ENCODE measurements at places on chromosomes 5 and 9. TPM values are rescaled to one million over a fixed set of nuclear protein-coding genes. Genes with fewer than 3 reads are reported as not detected.

- no peak for DNase-seq
Measured at GRCh38 chr9:36316611-36317317, 58.5 kb upstream of the GNE start.

- DNase-seq, result no peak
Measured at GRCh38 chr5:346229-346935, 24.9 kb downstream of the AHRR start.

Gene HTR4
- 0.70 TPM for total RNA-seq

GRCh38 chr9:136667214-136667939, 4.7 kb downstream of the EGFL7 start:
- DNase-seq, result no peak

DNA sequence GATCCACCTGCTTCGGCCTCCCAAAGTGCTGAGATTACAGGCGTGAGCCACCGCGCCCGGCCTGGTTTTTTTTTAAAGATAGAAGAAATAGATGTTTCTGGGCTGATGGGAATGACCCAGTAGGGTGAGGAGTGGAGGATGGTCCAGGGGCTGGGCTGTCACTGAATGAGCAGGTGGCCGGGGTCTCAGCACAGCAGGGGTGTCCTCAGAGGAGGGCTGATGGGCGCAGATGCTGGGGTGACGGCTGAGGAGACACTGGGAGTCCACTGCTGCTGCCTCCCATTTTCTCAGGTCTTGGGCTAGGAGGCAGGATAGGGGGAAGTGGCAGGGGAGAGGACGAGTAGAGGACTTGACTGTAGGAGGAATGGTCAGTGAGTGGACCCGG, 2.3 kb upstream of the TOR4A start:
- DNase-seq, result no peak

Gene NR6A1
- 2.2 TPM for total RNA-seq

Gene CDK9
- total RNA-seq, result 48.7 TPM

Gene NUP214
- 22.9 TPM for total RNA-seq
